Large intestine (tissue), 12 donors: ENCODE measurements at places on chromosomes 5 and 9. TPM values are rescaled to one million over a fixed set of nuclear protein-coding genes. Genes with fewer than 3 reads are reported as not detected.
A peak's percentile ranks its signal among the peaks of the same experiment; 100 is the strongest.

DNA sequence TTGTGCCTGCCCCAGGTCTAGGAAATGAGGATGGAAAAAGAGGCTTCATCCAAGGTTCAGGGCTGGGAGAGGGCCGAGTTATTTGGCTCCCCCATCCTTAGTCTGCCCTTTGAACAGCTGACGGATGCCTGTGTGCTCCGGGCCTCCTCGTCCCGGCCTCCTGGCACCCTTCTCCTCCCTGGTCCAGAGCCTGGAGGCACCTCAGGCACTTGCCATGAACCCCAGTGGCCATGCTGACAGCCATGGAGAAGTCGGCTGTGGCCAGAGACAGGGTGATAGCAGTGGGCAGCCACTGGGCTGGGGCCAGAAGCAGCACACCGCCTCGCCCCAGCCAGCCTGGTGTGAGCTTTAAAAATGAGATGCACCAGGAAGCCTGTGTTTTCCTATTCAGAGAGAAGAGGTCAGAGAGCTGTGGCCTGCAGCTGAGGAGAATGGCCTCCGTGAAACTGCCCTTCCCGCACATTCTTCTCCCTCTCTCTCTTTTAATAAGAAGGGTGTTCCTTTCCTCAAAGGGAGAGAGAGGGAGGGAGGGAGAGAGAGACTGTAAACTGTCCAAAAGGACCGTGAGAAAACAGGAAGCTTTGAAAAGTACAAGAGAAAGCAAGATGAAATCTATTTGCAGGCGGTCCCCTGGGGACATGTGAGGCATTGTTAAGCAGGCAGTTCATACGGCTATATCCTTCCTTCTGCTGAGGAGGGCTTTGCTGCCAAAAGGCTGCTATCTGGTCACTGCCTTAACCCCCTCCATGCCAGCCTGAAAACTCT is 55.3 kb downstream of the ZNF366 start:
- no peaks in the 10 kb centered on the region for H3K36me3 ChIP-seq
- peaks cover 7% of the 10 kb centered on the region for H3K4me1 ChIP-seq
- H3K27me3 ChIP-seq = no peaks in the 10 kb centered on the region
- peak overlapping the region; percentile 64 for H3K27ac ChIP-seq
- no peak overlapping the region for H3K4me3 ChIP-seq

DNA sequence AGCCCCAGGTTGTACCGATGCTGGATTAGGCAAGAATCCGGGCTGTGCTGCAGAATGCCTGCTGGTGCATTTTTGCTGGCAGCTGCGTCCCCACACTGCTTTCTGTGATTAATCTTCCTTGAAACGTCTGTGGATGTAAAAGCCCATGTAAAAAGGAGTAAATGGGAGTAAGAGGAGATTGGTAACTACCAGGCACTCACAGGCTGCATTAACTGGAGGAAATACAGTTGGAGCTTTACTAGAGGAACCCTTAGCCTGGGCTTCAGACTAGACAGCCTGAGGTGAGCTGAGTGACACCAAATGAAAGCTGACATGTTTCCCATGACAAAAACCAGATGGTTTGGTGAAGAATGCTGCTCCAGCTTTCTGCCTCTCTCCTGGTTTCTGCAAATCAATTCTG is 190.4 kb upstream of the GAS1 start:
- H3K4me3 ChIP-seq = no peak overlapping the region
- no peaks in the 10 kb centered on the region for H3K36me3 ChIP-seq
- no peak for DNase-seq
- no peaks in the 10 kb centered on the region for H3K4me1 ChIP-seq
- no peak overlapping the region for H3K27ac ChIP-seq

DNA sequence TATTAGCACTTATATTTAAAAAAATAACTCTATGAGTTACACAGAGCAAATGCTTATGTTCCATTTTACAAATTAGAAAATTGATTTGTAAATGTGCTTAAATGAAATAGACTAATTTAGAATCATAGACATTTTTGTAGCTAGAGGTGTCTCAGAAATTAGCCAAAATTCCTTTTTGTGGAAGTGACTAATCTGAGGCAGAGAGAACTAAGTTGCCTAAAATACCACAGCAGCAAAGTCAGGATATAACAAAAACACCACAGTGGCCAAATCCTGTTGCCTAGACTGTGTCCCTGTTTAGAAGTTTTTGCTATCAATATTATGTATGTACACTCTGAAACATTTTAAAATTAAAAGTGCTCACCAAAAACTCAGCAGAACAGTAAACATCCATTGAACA is 18.7 kb downstream of the ADAMTSL1 start:
- no peaks in the 10 kb centered on the region for H3K27me3 ChIP-seq
- no peak overlapping the region for H3K27ac ChIP-seq
- no peak for DNase-seq
- H3K36me3 ChIP-seq = no peaks in the 10 kb centered on the region
- no peak overlapping the region for H3K4me3 ChIP-seq
- H3K4me1 ChIP-seq = no peaks in the 10 kb centered on the region

DNA sequence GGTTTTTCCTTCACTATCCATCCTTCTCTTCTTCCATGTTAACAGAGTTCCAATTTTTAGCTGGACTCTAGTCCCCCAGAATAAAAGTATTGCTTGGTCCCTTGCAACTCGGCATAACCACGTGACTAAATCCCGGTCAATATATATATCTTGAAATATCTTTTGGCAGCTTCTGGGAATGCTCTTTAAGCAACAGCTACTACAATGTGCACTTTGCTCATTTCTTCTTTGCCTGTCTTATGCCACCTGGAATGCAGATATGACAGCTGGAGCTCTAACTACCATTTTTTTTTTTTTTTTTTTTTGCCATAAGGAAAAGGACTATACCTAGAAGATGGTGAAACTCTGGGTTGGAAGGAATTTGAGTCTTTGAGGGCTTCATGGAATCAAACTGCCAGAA is 82.6 kb downstream of the GCNT4 start:
- no peak overlapping the region for H3K4me3 ChIP-seq

GRCh38 chr9:114225561-114226212 is 70.3 kb downstream of the COL27A1 start:
- H3K4me3 ChIP-seq = no peak overlapping the region
- peaks cover 59% of the 10 kb centered on the region for H3K36me3 ChIP-seq
- H3K27ac ChIP-seq = no peak overlapping the region
- DNase-seq = no peak
- no peaks in the 10 kb centered on the region for H3K27me3 ChIP-seq

- H3K27me3 ChIP-seq = no peaks in the 10 kb centered on the region
- no peaks in the 10 kb centered on the region for H3K36me3 ChIP-seq
- no peak overlapping the region for H3K4me3 ChIP-seq
- H3K4me1 ChIP-seq = no peaks in the 10 kb centered on the region
- no peak for DNase-seq
These were observed 403.1 kb downstream of the TMEM232 start for GRCh38 chr5:110323357-110323756.

- peaks cover 4% of the 10 kb centered on the region for H3K4me1 ChIP-seq
- no peaks in the 10 kb centered on the region for H3K27me3 ChIP-seq
- peaks cover 7% of the 10 kb centered on the region for H3K36me3 ChIP-seq
- no peak for DNase-seq
- no peak overlapping the region for H3K27ac ChIP-seq
These were observed 135.1 kb downstream of the CD180 start for GRCh38 chr5:67061511-67061910.

DNA sequence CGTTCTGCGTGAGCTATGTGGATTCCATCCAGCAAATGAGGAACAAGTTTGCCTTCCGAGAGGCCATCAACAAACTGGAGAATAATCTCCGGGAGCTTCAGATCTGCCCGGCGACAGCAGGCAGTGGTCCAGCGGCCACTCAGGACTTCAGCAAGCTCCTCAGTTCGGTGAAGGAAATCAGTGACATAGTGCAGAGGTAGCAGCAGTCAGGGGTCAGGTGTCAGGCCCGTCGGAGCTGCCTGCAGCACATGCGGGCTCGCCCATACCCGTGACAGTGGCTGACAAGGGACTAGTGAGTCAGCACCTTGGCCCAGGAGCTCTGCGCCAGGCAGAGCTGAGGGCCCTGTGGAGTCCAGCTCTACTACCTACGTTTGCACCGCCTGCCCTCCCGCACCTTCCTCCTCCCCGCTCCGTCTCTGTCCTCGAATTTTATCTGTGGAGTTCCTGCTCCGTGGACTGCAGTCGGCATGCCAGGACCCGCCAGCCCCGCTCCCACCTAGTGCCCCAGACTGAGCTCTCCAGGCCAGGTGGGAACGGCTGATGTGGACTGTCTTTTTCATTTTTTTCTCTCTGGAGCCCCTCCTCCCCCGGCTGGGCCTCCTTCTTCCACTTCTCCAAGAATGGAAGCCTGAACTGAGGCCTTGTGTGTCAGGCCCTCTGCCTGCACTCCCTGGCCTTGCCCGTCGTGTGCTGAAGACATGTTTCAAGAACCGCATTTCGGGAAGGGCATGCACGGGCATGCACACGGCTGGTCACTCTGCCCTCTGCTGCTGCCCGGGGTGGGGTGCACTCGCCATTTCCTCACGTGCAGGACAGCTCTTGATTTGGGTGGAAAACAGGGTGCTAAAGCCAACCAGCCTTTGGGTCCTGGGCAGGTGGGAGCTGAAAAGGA is 10.9 kb downstream of the QRFP start:
- DNase-seq = no peak
- no peaks in the 10 kb centered on the region for H3K4me1 ChIP-seq
- H3K27ac ChIP-seq = no peak overlapping the region

DNA sequence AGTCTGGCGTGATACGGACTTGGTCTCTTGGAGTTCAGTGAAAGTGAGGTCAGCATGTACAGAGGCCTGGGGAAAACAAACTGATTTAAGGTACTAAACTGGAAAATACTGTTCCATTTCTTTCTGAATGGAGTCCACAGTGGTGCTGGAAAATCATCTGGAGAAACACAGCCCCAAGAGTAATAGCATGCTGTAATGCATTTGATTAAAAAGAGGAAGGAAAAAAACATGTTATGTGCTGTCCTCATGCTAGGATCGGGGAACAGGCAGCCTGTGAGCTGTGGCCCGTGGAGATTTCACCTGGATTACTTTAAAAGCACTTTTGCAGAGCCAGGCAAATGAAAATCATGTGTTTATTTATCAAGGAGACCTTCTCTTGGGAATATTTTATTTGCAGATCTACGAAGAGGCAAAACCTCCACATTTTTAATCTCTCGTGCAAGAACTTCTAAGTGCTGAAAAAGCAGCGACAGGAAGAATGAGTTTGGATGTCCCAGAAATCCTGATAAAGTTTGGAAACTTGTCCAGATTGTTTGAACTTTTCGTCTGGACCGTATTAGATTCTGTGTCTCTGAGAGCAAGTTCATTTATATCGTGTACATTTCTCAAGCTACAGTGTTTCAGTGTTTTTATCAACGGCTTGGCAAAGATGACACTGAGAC is 228.8 kb downstream of the GAS1 start:
- H3K36me3 ChIP-seq = no peaks in the 10 kb centered on the region
- no peak overlapping the region for H3K27ac ChIP-seq
- no peak overlapping the region for H3K4me3 ChIP-seq
- no peaks in the 10 kb centered on the region for H3K27me3 ChIP-seq
- no peaks in the 10 kb centered on the region for H3K4me1 ChIP-seq

DNA sequence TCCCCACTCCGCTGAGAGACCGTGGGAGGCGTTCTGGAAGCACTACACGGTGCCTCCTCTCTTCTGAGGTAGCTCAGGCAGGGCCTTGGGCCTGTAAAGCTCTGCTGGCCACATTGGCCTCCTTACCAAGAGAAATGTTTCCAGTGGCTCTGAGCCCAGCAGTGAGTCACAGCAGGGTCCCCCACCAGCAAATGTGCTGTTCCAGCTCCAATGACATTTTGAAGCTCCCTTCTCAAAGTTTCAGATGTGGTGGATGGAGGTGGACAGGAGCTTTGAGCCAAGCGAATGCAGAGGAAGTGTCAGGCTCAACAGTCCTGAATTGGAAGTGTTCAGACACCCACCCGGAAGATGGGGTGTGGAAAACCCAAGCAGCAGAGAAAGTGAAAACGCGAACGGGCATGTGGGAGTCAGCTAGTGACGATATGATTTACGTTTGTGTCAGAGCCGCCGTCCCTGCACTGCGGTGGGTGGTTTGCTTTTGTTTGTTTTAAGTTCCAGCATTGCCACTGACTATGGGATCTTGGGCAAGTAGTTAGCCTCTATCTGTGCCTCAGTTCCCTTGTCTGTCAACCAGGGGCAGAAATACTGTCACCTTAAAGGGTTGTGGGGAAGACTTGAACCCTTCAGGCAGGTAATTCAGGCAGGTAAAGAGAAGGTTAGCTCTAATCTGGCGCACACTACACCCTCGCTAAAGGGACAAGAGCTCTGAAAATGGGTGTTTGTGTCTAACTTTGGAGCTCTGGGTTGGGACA is 38.2 kb downstream of the C5orf15 start:
- peaks cover 9% of the 10 kb centered on the region for H3K4me1 ChIP-seq
- no peaks in the 10 kb centered on the region for H3K36me3 ChIP-seq
- DNase-seq = no peak
- H3K27ac ChIP-seq = no peak overlapping the region
- no peak overlapping the region for H3K4me3 ChIP-seq

GRCh38 chr9:20997503-20998076 is 33.9 kb downstream of the HACD4 start:
- H3K4me1 ChIP-seq = no peaks in the 10 kb centered on the region
- H3K27ac ChIP-seq = peak overlapping the region; percentile 8
- peaks cover 5% of the 10 kb centered on the region for H3K36me3 ChIP-seq
- no peak for DNase-seq
- no peaks in the 10 kb centered on the region for H3K27me3 ChIP-seq

- H3K27ac ChIP-seq = no peak overlapping the region
- no peaks in the 10 kb centered on the region for H3K36me3 ChIP-seq
- no peaks in the 10 kb centered on the region for H3K4me1 ChIP-seq
- H3K4me3 ChIP-seq = no peak overlapping the region
These were observed 560.2 kb upstream of the CDH9 start for GRCh38 chr5:27598576-27598975.

GRCh38 chr9:121272401-121272948 is 4.5 kb downstream of the GSN start:
- H3K36me3 ChIP-seq = no peaks in the 10 kb centered on the region
- no peak for DNase-seq
- peaks cover 27% of the 10 kb centered on the region for H3K4me1 ChIP-seq

- H3K4me3 ChIP-seq = no peak overlapping the region
These were observed 228.2 kb upstream of the TYRP1 start for GRCh38 chr9:12464910-12465512.

DNA sequence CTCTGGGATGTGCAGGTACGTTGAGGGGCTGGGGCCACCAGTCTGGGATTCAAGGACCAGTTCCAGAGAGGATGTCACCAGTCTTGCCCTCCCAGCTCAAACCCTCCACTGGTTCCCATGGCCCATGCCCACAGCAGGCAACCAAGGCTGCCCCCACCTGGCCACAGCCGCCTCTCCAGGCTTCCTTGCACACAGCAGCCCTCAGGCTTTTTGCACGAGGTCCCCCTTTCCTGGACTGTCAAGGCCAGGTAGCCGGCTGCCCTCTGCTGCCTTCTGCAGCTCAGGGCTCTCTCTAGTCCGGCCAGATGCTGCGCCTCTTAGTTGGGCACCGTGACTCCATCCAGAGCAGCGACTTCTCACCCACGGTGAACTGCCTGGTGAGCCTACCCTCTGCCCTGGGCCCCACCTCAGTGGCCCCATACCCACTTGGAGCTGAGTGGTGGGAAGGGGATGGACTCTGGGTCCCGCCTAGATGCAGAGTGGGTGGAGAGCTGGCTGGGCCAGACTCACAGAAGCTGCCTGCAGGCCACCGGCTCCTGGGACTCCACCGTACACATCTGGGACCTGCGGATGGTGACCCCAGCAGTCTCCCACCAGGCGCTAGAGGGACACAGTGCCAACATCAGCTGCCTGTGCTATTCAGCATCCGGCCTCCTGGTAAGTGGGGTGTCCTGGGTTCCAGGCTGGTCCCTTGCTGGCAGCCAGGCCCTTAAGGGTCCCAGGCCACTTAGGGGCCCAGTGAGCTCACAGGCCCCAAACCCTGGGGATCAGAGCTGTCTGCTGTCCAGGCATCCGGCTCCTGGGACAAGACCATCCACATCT is 2.9 kb downstream of the WDR38 start:
- peaks cover 44% of the 10 kb centered on the region for H3K36me3 ChIP-seq
- no peak for DNase-seq
- no peaks in the 10 kb centered on the region for H3K27me3 ChIP-seq
- H3K4me1 ChIP-seq = peaks cover 14% of the 10 kb centered on the region
- no peak overlapping the region for H3K27ac ChIP-seq

The CCDC192 gene
- 0.39 TPM for polyA plus RNA-seq
